ENCODE measurements at places on chromosomes 12 and 14. TPM values are rescaled to one million over a fixed set of nuclear protein-coding genes. Genes with fewer than 3 reads are reported as not detected.

- DNase-seq: no peak
These were observed 111.6 kb downstream of the SCN8A start for GRCh38 chr12:51702587-51702986.

Gene RTL1
- not detected for total RNA-seq

- DNase-seq: no peak
These were observed 2.4 kb upstream of the KCNC2 start for GRCh38 chr12:75212072-75212471.

- no peak for DNase-seq
These were observed 463.2 kb upstream of the MGAT4C start for GRCh38 chr12:86719381-86719780.

DNA sequence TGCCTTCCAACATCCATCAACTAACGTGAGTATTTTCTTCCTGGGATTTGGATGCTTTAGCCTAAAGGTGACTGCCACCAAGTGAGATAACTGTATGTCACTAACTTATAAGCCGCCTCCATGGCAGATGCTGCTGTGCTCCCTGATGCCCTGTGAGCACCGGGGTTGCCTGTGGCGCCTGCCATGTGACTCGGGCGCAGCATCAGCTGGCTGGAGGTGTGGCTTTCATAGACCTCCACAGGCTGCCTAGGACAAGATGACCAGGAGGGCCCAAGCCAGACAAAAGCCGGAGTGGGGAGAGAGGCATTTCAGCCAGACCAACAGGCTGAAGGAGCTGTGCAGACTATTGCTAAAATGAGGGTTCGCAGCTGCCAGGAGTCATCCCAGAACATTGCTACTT is 55.7 kb downstream of the ANAPC7 start:
- no peak for DNase-seq

DNA sequence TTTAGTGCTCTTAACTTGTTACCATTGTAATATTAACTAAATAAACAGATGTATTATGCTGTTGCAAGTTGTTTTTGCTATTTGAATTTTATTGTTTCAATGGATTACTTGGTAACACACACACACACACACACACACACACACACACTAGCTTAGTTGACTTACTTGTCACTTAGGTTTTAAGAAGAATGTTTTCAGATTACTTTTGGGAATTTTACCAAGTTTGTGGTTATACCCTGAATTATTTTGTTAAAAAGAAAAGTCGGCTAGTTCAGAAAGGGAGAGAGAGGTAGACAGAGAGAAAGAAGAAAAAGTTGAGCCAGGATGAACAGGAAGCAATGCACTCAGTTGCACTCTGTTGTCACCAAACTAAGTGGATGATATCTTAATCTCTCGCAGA is 5.3 kb downstream of the SSTR1 start:
- no peak for DNase-seq

DNA sequence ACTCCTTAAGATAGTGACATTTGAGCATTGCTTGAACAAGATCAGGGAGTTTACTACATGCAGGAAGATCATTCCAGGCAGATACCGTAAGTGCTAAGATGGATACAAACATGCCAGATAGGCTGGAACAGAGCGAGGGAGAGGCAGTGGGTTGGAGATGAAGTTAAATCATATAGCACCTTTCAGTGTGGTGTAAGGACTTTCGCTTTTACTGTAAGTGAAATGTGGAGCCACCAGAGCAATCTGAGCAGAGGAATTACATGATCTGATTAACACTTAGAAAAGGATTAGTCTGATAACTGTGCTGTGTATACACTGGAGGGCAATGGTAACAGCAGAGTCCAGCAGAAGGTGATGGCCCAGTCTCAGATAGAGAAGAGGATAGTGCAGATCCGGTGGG is 163.0 kb upstream of the SSTR1 start:
- no peak for DNase-seq

Gene UBC
- total RNA-seq: 1,580 TPM

All from activated CD4-positive, alpha-beta memory T cell treated with anti-CD3 and anti-CD28 coated beads, Interleukin-2, amount 10 ng/mL, durations not matched to agents 7 days and 5 days (primary cell).